Activated CD8-positive, alpha-beta memory T cell treated with anti-CD3 and anti-CD28 coated beads, Interleukin-2, amount 10 ng/mL, durations not matched to agents 7 days and 5 days (primary cell): ENCODE measurements at places on chromosomes 5 and 9. TPM values are rescaled to one million over a fixed set of nuclear protein-coding genes. Genes with fewer than 3 reads are reported as not detected.

- H3K27me3 ChIP-seq, result peaks cover 67% of the 10 kb centered on the region
- DNase-seq, result no peak
- no peak overlapping the region for H3K4me3 ChIP-seq
- H3K36me3 ChIP-seq, result no peaks in the 10 kb centered on the region
These were observed 2.5 kb downstream of the FIBCD1 start for GRCh38 chr9:130936285-130937117.

DNA sequence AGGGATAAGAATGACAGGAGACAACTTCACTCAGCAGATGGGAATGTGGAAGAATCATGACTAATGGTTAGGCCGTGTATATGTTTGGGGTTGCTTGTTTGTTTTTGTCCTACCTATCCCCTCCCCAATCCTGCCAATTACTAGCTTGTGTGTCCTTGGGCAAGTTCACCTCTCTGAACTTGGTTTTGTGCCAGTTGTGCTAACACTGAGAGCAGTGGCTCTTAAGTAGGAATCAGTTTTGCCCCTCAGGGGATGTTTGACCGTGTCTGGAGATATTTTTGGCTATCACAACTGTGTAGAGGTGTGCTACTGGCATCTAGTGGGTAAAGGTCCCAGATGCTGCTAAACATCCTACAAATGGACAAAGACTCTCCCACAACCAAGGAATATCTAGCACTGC lies 287.0 kb downstream of the DMRT2 start:
- no peak for DNase-seq
- H3K4me3 ChIP-seq, result no peak overlapping the region
- no peaks in the 10 kb centered on the region for H3K27me3 ChIP-seq
- H3K4me1 ChIP-seq, result no peaks in the 10 kb centered on the region

DNA sequence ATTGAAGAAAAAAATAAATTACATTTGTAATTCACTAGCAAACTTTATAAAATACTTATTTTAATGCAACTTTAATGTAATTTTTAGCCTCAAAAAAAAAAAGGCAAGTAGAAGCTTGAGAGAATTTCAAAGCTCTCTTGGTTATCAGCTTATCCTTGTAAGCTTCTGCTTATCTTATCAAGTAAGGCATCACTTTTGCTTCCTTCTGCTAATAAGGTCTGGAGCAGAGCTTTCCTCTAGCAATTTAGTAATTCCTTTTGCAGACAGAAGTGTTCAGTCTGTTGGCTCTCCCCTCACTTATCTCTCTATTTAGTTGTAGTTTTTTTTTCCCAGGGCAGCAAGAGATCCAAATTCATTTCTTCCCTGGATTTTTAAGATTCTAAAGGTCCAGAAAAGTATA lies 525.0 kb downstream of the ISL1 start:
- H3K36me3 ChIP-seq, result no peaks in the 10 kb centered on the region

DNA sequence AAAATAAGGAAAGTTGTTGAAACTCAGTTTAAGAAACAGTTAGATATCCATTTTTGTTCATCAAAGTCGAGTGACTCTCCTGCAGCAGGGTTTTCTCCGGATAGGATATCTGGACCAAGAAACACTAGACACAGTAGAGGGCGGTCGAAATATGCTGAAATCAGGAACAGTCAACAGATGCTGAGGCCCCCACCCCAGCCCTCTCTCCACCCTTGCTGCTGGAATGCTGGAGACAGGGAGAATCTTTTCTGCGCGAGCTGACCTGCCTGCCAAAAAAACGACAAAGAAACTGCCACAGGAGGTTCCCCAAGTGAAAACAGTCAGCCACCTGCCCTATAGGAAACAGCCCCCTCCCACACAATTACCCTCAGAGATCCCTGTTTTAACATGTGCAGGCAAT lies 4.3 kb upstream of the IL13 start:
- H3K27me3 ChIP-seq, result peaks cover 15% of the 10 kb centered on the region
- H3K27ac ChIP-seq, result no peak overlapping the region

- H3K36me3 ChIP-seq, result no peaks in the 10 kb centered on the region
- peaks cover 4% of the 10 kb centered on the region for H3K4me1 ChIP-seq
- no peak overlapping the region for H3K4me3 ChIP-seq
- H3K27me3 ChIP-seq, result peaks cover 14% of the 10 kb centered on the region
- H3K27ac ChIP-seq, result no peak overlapping the region
These were observed 72.2 kb upstream of the SPTLC1 start for GRCh38 chr9:92187390-92187789.

DNA sequence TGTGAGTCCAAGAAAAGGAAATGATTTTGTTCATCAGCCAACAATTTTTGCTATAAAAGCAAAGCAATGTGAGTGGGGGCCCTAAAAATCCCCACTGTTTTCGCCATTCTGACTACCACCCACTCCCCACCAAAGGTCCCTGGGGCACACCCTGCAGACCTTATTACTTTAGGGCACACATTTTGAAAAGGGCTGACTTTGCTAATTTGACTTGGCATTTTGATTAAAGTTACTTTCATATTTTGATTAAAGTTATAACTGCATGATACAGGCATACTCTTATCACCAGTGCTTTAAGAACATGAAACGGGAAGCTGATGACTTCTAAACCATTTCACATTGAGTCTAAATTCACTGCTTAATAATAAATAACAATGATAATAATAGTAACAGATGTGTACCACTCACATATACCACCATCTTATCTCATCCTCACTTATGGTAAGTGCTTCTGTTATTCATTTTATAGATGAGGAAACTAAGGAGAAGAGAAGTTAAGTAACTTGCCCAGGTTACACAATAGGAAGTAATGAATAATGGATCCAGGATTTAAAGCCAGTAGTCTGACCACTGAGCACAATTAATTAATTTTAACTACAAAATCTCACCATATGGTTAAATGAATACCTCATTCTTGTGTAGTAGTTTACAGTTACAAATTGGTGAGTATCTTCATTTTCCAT lies 25.4 kb upstream of the NR3C1 start:
- H3K4me1 ChIP-seq, result peaks cover 36% of the 10 kb centered on the region
- no peaks in the 10 kb centered on the region for H3K27me3 ChIP-seq
- no peak overlapping the region for H3K27ac ChIP-seq
- peaks cover 7% of the 10 kb centered on the region for H3K36me3 ChIP-seq
- no peak overlapping the region for H3K4me3 ChIP-seq
- no peak for DNase-seq

GRCh38 chr5:91977579-91977978 lies 594.5 kb upstream of the ARRDC3 start:
- H3K27ac ChIP-seq, result no peak overlapping the region
- no peak overlapping the region for H3K4me3 ChIP-seq
- no peaks in the 10 kb centered on the region for H3K36me3 ChIP-seq
- no peaks in the 10 kb centered on the region for H3K4me1 ChIP-seq

- H3K27ac ChIP-seq, result no peak overlapping the region
- H3K27me3 ChIP-seq, result no peaks in the 10 kb centered on the region
- no peaks in the 10 kb centered on the region for H3K4me1 ChIP-seq
- no peak overlapping the region for H3K4me3 ChIP-seq
- DNase-seq, result no peak
These were observed 581.0 kb upstream of the RORB start for GRCh38 chr9:73916016-73916673.

GRCh38 chr9:17556935-17557334 lies 21.9 kb upstream of the SH3GL2 start:
- DNase-seq, result no peak
- H3K4me1 ChIP-seq, result no peaks in the 10 kb centered on the region
- no peaks in the 10 kb centered on the region for H3K36me3 ChIP-seq

GRCh38 chr5:122312591-122313406 lies 762 bp downstream of the SNCAIP start:
- peaks cover 5% of the 10 kb centered on the region for H3K4me1 ChIP-seq
- no peak overlapping the region for H3K4me3 ChIP-seq
- no peaks in the 10 kb centered on the region for H3K36me3 ChIP-seq
- no peak for DNase-seq
- H3K27me3 ChIP-seq, result peaks cover 52% of the 10 kb centered on the region

- H3K36me3 ChIP-seq, result peaks cover 26% of the 10 kb centered on the region
- H3K4me1 ChIP-seq, result no peaks in the 10 kb centered on the region
- no peak overlapping the region for H3K4me3 ChIP-seq
- no peak overlapping the region for H3K27ac ChIP-seq
These were observed 9.3 kb upstream of the RBM22 start for GRCh38 chr5:150710165-150710564.

- H3K27me3 ChIP-seq, result peaks cover 45% of the 10 kb centered on the region
- H3K27ac ChIP-seq, result no peak within 1 kb of the TSS
- H3K4me1 ChIP-seq, result peaks cover 4% of the 10 kb centered on the region
- H3K4me3 ChIP-seq, result no peak within 1 kb of the TSS
- no peaks in the 10 kb centered on the region for H3K36me3 ChIP-seq
These were observed at the start of gene GPX8 for GRCh38 chr5:55159763-55160492. TSS of gene GPX8 (plus strand) at chr5:55160171. CDS start at chr5:55160193, 22 bp downstream.

GRCh38 chr5:1168796-1169195 lies 32.6 kb upstream of the SLC6A19 start:
- no peak for DNase-seq
- no peaks in the 10 kb centered on the region for H3K36me3 ChIP-seq
- peaks cover 16% of the 10 kb centered on the region for H3K4me1 ChIP-seq

GRCh38 chr5:138876811-138877210 lies 1.7 kb upstream of the LRRTM2 start:
- H3K36me3 ChIP-seq, result peaks cover 3% of the 10 kb centered on the region
- no peak overlapping the region for H3K4me3 ChIP-seq
- no peak overlapping the region for H3K27ac ChIP-seq
- peaks cover under 1% of the 10 kb centered on the region for H3K4me1 ChIP-seq
- H3K27me3 ChIP-seq, result peaks cover 3% of the 10 kb centered on the region

- no peak overlapping the region for H3K27ac ChIP-seq
- H3K27me3 ChIP-seq, result peaks cover 3% of the 10 kb centered on the region
- H3K36me3 ChIP-seq, result no peaks in the 10 kb centered on the region
- DNase-seq, result no peak
These were observed 164.3 kb upstream of the ST8SIA4 start for GRCh38 chr5:101067429-101067828.

DNA sequence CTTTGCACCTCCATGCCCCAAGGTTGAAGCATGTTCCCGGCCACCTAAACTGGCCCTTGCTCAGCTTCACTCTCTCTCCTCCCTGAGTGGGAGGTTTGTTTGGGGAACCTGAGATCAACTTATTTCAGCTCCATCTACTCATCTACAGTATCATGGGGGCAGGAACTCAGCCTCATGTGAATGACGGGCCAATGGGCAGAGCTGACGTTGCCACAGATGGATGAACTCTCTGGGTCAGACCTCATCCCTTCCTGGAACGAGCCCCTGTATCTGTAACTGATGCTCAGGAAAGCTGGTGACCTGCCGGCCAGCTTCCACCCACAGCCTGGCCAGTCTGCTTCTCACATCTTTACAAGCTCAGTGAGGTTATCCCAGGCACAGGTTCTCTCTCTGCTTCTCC lies 369.6 kb downstream of the IRX2 start:
- no peaks in the 10 kb centered on the region for H3K36me3 ChIP-seq
- no peak for DNase-seq
- no peaks in the 10 kb centered on the region for H3K4me1 ChIP-seq
- no peak overlapping the region for H3K4me3 ChIP-seq
- H3K27ac ChIP-seq, result no peak overlapping the region

DNA sequence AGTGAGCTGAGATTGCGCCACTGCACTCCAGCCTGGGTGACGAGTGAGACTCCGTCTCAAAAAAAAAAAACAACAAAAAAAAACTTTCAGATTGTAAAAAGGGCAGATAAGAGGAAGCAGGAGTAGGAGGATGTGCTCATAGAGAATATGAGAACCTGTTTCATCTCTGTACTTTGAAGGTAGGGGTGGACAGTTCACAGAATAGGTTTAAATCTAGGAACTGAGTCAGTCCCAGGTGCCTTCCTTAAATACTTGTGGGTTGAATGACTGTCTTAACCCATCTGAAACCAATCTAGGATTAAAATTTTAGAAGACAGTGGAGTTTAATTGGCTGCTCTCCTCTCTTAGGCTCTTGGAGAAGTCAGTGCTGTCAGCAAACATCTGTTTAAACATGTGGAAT lies 12.4 kb downstream of the POLK start:
- H3K4me3 ChIP-seq, result no peak overlapping the region
- DNase-seq, result no peak
- no peaks in the 10 kb centered on the region for H3K27me3 ChIP-seq
- H3K27ac ChIP-seq, result no peak overlapping the region

DNA sequence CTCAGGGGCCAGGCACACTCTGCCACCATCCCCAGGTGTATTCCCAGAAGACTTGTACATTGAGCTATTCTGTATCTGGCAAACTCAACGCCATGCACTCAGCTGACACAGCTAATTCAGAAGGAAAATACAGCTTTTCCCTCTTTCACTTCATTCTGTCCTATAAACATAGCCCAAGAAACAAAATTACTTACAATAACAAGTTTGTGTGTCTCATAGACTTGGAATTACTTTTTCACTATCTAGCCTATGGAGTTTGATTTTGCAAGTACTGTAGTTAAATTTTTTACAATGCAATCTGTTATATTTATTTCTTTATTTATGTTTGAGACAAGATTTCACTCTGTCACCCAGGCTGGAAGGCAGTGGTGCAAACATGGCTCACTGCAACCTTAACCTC lies 125.1 kb upstream of the KLF9 start:
- no peaks in the 10 kb centered on the region for H3K36me3 ChIP-seq
- H3K4me3 ChIP-seq, result no peak overlapping the region
- peaks cover 7% of the 10 kb centered on the region for H3K27me3 ChIP-seq
- no peaks in the 10 kb centered on the region for H3K4me1 ChIP-seq
- DNase-seq, result no peak

DNA sequence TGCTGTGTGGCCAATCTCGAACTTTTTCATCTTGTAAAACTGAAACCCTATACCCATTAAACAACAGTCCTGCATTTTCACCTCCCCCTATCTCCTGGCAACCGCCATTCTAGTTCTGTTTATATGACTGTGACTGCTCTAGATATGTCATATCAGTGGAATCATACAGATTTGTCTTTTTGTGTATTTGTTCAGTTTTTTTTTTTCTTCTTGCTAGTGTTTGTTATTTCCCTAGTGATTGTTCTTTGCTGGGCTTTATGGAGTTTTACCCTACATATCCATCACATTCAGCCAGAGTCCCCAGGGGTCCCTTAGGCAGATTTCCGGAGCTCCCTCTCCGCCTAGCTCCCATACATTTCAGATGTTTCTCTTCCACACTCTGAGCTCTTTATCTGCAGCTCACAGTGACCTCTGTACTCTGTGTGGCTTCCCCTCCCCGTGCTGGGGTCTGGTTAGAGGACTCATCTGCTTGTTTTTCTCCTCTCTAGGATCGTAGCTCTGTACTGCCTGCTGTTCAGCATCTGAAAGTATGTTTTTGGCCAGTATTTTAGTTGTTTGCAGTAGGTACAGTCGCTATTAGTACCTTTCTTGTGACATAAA lies 25.1 kb upstream of the CARTPT start:
- H3K4me3 ChIP-seq, result no peak overlapping the region
- DNase-seq, result no peak
- H3K4me1 ChIP-seq, result peaks cover 5% of the 10 kb centered on the region
- no peak overlapping the region for H3K27ac ChIP-seq
- peaks cover 4% of the 10 kb centered on the region for H3K36me3 ChIP-seq
- peaks cover 37% of the 10 kb centered on the region for H3K27me3 ChIP-seq

GRCh38 chr9:93962017-93962416 lies 6.9 kb upstream of the BARX1 start:
- H3K27ac ChIP-seq, result no peak overlapping the region
- H3K4me1 ChIP-seq, result peaks cover 21% of the 10 kb centered on the region
- H3K4me3 ChIP-seq, result no peak overlapping the region

OGN gene
- not detected for total RNA-seq

GSN gene
- 3.2 TPM for total RNA-seq

ADAMTSL2 gene
- total RNA-seq, result not detected

ENTPD8 gene
- not detected for total RNA-seq

SOX30 gene
- total RNA-seq, result 0.09 TPM

C5orf34 gene
- 7.0 TPM for total RNA-seq

AK1 gene
- total RNA-seq, result 33.6 TPM

PCDHGA11 gene
- total RNA-seq, result not detected

MCC gene
- total RNA-seq, result 7.4 TPM

PCDHA5 gene
- not detected for total RNA-seq

FGF10 gene
- total RNA-seq, result not detected

HCN1 gene
- total RNA-seq, result not detected

NELFB gene
- 75.3 TPM for total RNA-seq
